Stimulated activated CD4-positive, alpha-beta T cell treated with anti-CD3 and anti-CD28 coated beads, Interleukin-4, amount 100 ng/mL, for 4 hours (primary cell): ENCODE measurements at places on chromosomes 6 and 20.

DNA sequence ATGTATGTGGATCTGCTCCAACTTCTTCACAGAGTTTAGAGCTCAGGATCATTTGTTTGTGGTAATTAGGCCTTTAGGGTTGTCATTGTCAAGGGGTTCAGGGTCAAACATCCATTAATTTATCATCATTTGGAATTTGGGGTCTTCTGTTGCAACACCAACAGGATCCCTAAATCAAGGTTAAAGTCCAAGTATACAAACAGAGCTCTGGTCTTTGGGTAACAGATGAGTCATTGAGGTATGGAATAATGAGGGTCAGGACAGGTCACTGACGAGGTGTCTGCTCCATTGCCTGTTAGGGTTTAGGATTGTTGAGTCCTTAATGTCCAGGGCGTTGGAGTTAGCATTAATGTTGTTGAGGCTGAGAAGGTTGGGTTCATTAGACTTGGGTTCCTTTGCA is 47.6 kb downstream of the PRND start:
- no peak for DNase-seq

DNA sequence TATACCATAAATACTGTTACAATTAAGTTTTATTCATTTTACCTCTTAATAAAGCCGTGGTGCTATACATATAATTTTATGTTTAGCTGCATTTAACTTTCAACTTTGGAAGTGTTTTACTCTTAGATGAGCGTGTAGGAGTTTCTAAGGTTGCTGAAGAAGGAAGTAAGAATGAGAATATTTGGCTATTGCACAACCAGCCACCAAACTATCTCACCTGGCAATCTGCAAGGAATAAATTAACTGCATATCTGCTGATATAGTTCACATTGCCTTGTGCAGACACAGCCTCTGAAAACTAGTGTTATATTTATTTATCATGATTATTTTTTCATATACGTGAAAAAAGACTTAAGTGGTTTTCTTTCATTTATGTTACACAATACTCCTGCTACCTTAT is 230.4 kb downstream of the PLCB1 start:
- DNase-seq = no peak

- no peak for DNase-seq
These were observed 313.0 kb upstream of the AGPAT4 start for GRCh38 chr6:161586887-161587286.

DNA sequence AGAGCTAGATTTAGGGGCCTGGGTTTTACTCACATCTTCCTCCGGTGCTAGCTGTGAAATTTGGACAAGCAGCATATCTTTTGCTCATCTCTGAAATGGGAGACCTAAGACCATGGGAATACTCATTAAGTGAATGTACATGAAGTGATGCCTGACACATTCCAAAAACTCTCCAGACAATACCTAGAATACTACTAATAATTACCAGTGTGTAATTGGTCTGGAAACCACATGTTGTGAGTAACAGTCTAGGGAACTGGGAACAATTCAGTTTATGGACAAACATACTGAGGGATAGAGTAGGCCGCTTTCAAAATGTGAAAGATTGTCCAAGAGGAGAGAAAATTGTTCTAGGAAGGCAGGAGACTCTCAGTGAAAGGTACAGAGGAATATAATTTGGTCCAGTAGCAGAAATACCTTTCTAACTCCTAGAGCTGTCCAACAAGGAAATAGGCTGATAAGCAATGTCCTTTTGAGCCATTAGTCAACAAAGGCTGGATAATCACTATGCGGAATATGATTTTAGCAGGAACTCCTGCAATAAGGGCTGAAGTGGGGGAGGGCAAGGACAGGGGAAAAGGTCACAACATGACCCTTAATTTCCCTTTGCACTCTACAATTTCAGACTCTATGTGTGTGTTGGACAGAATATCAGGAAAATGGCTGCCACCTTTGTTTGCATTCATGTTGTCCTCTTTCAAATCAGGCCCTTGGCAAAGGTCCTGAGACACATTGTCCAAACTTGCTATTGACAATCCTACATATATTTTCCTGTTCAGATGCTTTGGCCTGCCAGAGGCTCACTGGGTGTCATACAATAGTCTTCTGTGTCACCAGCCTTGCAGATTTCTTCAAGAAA is 315.4 kb downstream of the PLCB1 start:
- no peak for DNase-seq
